ENCODE measurements at places on chromosomes 1 and 21. TPM values are rescaled to one million over a fixed set of nuclear protein-coding genes. Genes with fewer than 3 reads are reported as not detected.

DNA sequence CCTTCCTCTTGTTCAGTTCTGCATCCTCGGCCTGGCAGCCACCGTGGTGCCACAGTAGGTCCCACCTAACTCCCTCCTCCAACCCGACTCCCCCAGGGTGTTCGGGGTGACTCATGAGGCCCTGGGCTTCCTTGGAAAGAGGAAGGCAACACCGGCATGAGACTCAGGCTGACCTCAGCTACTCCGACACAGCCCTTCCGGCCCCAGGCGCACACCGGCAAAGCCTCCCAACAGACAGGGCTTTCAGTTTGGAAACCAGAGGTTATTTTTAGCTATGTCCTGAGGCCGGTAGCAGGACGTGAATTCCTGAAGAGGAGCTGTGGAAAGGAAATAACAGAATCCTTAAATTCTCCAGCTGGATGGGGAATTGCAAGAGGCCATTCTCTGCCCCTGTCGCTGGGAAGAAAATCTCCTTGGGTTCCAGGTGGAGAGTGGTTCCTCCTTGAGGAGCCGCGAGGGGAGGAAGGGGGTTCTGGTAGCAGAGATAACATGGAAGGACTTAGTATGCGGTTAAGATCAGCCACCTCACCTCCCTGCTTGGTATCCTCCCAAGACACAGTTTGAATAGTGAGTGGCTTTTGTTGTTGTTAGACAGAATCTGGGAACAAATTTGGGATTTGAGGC, 24.4 kb downstream of the PLXNA2 start:
- DNase-seq = peak; percentile 77

DNA sequence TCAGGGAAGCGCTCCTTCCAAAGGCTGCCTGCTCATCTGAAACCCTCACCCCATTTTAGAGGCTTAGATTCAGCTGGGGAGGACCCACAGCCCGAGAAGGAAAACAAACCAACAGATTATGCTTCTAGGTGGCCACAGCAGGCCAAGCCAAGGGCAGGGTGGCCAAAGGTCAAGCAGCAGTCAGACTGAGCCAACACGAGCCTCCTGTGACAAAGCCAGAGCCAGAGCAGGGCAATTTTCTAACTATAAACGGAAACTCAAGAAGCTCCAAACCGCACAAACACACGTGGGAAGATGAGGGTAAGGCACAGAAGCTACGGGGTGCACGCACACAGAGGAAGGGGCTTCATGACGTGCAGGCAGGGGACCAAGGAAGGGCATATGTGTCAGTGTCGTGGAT, 64.1 kb downstream of the PLEKHA6 start:
- no peak for DNase-seq

DNA sequence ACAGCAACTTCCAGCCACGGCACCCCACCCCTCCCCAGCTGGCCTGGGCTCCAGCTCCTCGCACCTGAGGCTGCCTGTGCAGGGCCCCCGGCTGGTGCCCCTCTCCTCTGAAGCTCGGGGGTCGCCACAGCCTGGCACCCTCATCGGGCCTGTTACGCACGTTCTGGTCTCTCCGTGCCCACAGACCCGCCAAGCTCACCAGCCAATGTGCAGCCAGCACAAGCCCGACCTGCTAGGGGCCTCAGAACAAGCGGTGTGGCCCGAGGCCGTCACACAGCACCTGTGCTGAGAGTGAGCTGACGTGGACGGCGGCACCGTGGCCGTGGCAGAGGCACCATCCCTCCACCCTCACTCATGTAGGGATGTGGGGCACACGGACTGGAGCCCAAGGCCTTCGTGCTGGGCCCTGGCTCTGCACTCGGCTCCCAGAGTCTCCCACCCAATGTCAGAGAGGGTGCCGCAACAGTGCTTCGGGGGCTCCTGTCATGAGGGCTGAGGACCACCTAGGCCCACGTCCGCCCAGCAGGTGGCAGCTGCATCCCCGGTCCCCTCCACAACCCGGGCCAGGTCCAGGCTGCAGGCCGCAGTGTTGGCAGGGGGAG, 4.4 kb upstream of the SAMD11 start:
- no peak for DNase-seq

DNA sequence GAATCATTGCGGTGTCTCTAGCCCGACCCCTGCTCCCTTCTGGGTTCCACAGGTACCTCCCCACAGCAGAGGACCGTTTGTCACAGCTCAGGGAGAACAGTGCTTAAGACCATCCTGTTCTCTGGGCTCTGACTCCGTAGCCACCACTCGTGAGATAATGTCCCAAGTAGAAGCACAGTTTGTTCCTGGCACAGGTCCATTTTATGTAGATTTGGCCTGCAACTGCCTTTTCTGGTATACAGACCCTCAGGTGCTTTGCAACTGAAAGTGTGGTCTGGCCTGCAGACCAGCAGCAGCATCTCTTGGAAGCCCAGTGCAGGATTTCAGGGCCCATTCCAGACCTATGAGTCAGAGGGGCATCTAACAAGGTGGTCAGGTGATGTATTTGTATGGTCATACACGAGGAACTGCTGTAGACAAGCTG, 28.4 kb upstream of the TMEM125 start:
- peak; percentile 27 for DNase-seq

GRCh38 chr21:33825915-33826314, 89.7 kb downstream of the ATP5PO start:
- DNase-seq = no peak

DNA sequence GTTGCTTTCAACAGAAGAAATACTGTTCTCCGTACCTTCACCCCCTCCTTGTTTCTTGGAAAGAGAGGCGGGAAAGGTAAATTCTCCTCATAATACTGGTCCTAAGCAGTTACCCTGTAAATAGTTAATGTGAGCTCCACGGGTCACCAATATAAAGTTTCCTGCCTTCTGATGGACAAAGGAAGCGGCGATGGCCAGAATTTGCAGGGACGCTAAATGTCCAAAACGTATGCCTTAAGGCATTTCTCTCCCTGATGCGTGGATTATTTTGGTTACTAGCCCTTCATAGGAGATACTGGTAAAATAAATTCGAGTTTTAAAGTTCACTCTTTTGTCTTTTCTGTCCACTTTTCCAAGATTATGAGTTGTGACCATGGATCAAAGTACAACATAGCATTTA, 898 bp upstream of the PTGS2 start:
- no peak for DNase-seq

The ADAM30 gene
- not detected for total RNA-seq

The GOLT1A gene
- total RNA-seq = 26.0 TPM

- no peak for DNase-seq
These were observed 15.3 kb downstream of the CD55 start for GRCh38 chr1:207336559-207337467.

The CD2 gene
- 7.1 TPM for total RNA-seq

DNA sequence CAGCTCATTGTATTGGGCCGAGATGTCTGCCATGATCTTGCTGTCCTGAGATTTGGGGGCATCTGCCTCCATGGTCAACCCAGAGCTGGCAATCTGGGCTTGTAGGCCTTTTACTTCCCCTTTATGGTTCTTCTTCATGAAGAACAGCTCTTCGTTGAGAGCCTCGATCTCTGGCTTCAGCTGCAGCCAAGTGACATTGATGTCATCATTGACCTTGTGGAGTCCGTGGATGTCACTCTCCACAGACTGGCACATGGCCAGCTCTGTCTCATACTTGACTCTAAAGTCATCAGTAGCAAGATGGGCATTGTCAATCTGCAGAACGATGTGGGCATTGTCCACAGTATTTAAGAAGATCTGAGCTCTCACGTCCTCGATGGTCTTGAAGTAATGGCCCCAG, 29.2 kb downstream of the RAP1A start:
- no peak for DNase-seq

The DIO1 gene
- not detected for total RNA-seq

DNA sequence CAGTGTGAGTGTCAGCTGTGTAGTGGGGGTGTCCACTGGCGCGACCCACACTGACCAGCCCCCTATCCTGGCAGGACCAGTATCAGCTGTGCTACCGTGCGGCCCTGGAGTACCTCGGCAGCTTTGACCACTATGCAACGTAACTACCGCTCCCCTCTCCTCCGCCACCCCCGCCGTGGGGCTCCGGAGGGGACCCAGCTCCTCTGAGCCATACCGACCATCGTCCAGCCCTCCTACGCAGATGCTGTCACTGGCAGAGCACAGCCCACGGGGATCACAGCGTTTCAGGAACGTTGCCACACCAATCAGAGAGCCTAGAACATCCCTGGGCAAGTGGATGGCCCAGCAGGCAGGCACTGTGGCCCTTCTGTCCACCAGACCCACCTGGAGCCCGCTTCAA, 28.1 kb upstream of the KDM4A start:
- DNase-seq = no peak

The PLEKHN1 gene
- 28.5 TPM for total RNA-seq

DNA sequence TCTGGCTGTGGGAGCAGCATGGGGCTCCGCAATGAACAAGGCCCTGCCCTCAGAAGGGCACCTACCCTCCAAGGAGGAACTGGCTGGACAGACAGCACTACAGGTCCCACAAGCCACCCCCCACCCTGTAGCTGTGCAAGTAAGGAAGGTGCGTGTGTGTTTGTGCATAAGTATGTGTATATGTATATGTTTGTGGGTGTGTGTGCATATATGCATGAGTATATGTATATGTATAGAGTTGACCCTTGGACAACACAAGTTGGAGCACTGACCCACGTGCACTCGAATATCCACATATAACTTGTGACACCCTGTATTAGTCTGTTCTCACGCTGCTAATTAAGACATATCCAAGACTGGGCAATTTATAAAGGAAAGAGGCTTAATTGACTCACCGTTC, 22.6 kb upstream of the TENT5C start:
- DNase-seq = no peak

DNA sequence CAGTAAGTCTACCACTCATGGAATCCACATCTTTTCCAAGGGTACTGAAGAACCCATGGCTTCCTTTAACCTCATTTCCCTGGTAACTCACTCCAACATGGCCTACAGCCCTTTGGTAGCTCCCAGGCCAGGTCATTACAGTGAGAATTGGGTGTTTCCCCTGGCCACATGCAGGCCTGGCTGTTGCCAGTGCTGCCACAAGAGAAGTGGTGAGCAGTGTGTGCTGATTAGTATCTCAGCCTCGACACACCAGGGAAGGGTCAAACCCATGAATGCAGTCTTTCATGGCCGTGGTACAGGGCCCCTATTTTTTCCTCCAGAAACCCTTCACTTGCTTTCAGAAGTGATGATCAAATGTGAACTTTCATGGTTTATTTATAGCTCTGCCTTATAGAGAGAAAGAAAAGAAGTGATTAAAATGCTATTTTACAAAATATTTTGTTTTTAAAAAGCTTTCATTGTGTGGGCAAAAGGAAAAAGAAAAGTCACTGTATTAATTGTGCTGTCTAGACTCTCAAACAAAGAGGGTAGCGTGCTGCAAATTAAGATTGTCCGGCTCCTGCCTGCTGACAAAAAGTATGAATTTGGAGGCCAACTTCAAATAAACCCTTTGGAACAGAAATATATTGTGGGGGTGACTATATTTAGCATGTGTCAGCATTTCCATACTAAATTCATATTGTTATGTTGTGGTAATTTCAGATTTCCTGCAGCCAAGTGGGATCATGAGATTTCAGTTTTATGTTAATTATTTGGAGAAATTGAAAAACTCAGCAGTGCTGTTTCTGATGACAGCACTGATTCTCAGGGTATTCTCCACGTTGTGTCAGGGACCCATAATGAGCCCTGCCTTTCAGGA, 62.0 kb upstream of the HOOK1 start:
- DNase-seq = no peak

- DNase-seq = no peak
These were observed 139.1 kb upstream of the ZNHIT6 start for GRCh38 chr1:85847356-85847755.

GRCh38 chr1:181557313-181557712, 74.0 kb downstream of the CACNA1E start:
- no peak for DNase-seq

- DNase-seq = no peak
These were observed 21.5 kb downstream of the NDUFS5 start for GRCh38 chr1:39047374-39048229.

GRCh38 chr1:151546011-151546925, 6.2 kb downstream of the TUFT1 start:
- DNase-seq = no peak

- DNase-seq = no peak
These were observed at the start of gene FNDC10 for GRCh38 chr1:1599935-1600860. Gene FNDC10, minus strand, starts transcription at chr1:1600135. Its CDS starts 120 bp downstream, at chr1:1600015.

DNA sequence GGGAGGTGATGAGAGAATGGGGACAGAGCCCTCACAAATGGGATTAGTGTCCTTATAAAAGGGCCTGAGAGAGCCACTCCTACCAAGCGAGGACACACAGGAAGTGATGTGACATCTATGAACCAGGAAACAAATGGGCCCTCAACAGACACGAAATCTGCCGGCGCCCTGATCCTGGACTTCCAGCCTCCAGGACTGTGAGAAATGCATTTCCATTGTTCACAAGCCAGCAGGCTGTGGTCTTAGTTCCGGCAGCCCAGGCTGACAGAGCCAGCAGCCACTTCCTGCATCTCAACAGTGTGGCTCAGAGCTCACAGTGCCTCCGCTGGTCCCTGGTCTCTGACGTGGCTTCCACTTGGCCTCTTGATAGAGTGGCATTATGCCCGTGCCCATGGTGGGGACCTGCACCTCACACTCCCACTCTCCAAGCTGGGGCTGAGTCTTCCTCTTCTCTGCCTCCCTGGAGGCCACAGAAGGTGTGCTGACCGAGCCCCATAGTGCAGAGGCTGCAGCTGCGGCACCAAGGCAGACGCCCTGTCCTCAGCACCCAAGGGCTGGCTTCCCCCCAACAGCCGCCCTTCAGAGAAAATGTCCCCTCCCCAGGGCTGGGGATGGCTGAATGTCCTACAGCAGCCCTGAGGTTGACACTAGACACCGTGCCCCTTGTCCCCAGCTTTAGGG, 44.9 kb downstream of the ACOT7 start:
- DNase-seq = no peak

DNA sequence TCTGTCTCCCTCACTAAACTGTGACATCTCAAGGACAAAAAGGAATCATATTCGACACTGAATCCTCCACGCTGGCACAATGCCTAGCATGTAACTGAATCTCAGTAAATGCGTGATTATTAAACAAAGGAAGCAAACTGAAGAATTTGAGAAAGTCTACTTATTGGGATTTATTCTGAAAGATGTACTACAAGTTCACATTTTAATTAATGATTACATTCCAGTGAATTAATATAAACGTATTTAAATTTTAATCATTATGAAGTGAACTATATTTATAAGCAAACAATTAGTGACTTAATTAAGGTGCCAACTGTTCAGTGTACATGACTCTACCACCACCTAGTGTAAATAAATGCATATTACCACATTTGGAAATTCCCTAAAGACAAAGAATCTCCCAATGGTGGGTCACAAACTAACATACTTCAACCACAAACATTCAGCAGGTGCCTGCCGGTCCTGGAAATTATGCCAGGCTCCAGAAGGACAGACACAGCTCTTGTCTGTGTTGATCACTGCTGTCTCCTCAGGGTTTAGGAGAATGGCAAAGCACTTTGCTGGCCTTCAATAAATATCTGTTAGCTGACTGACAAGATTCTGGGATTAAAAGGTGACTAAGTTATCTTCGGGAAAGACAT, 56.3 kb downstream of the SMYD3 start:
- DNase-seq = no peak

The ANGPTL3 gene
- total RNA-seq = not detected

- DNase-seq = no peak
These were observed 6.2 kb upstream of the MAPKAPK2 start for GRCh38 chr1:206678490-206678889.

The ATP1A4 gene
- 16.5 TPM for total RNA-seq

The TTC24 gene
- total RNA-seq = not detected

All from ureter (tissue), 1 donor.